ENCODE measurements at places on chromosomes 5 and 9. TPM values are rescaled to one million over a fixed set of nuclear protein-coding genes. Genes with fewer than 3 reads are reported as not detected.

DNA sequence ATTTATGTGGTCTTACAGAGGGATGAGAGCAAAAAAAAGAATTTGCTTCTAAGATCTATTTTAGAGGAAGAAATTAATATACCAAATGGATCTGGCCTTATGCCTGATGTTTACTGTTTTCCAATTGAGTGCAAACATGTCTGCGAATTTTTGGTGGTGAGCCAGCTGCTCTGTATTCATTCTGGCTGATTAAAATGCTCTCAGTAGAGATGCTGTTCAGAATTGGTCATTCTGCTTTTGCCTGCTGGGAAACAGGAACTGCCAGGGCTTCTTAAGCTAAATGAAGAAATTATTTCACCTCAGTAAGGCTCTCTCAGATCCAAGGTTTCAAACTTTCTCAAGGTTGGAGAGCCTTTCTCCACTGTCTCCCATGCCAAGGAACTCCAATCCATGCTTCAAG, 132.0 kb upstream of the SV2C start:
- DNase-seq = no peak

The IFNB1 gene
- 1.1 TPM for total RNA-seq

The CER1 gene
- total RNA-seq = not detected

DNA sequence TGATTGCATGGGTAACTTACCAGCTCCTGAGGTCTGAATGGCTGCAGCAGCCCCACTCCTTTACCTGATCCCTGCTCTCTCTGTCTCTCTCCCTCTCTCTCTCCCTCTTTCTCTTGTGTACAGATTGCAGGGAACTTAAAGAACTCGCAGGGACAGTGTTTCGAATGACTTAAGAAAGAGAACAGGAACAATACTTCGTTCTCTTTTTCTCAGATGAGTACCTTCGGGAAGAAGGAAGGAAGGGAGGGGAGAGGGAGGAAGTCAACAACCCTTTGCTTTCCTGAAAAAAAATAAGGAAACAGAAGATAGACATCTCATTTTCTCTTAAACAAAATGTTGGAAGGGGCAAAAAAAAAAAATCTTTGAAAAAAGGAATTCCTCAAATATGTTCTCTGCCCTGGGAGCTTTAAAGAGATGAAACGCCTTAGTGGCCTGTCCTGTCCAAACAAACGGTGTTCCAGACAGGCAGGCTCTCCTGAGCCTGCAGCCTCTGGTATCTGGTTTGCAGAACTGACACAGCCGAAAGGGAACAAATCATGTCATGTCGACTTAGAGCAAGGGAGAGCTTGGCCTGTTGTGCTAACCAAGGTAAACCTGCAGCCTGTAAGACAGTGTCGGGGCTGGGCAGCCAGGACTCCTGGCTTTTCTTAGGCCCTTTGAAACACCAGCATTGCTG, at the start of gene ZNF366:
TSS of gene ZNF366 (minus strand) at position 180 of the 676 bp plus-strand sequence. CDS start 45,914 bp downstream, outside the sequence.
- no peak for DNase-seq

DNA sequence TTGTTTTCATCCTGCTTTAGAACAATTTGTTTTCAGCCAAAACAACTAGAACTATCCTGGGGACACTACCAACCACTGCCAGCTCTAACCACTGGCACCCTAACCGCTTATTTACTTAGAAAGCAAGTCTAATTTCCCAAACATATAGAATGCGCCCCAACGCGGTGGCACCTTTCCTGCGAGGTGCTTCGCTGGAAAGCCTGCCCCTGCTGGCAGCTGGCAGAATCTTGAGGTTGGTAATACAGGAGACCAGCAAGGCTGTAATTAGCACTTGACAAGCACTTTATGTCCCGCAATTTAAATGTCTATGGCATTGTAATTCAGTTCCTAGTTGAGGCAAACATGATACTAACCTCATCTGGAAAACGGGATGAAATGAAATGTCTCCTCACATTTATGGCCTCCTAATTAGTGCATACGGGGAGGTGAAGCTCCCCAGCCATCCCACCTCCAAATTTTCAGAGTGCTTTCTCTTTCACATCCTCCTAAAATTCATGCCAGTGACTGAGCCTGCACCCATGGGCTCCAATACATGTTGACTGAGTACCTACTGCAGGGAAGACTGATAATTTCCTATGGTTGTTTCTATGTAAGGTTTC, 30.4 kb downstream of the GABBR2 start:
- no peak for DNase-seq

DNA sequence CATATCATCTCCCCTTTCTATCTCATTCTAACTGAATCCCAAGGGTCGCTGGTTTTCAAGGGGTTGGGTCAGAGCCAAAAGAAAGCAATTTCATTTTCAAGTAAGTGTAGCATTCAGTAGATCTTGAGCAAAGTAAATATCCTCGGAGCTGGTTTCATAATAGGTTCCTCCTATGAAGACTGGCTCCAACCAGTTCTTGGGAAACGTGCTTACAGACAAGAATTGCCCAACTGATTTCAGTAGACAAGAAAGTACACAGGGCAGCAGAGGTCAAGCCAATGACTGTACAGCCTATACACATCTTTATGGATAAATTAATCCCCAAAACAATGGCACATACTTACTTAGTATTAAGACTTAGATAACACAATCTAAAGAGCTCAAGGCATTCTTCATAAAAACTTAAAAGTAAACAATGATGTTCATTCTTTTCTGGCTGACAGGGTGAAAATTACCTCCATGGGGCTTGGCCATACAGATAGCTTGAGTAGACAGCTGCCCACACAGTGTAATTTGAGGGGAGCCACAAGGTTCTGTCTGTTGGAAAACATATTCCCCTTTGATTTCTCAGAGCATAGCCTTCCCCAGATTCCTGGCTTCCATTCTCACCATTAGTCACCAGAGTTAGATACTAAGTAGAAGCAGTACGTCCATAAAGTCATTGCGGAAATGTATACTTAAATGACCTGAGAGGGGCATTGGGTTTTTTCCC, 163.9 kb downstream of the ARRDC3 start:
- DNase-seq = no peak

The NINJ1 gene
- total RNA-seq = 31.1 TPM

The PCDHGA10 gene
- not detected for total RNA-seq

DNA sequence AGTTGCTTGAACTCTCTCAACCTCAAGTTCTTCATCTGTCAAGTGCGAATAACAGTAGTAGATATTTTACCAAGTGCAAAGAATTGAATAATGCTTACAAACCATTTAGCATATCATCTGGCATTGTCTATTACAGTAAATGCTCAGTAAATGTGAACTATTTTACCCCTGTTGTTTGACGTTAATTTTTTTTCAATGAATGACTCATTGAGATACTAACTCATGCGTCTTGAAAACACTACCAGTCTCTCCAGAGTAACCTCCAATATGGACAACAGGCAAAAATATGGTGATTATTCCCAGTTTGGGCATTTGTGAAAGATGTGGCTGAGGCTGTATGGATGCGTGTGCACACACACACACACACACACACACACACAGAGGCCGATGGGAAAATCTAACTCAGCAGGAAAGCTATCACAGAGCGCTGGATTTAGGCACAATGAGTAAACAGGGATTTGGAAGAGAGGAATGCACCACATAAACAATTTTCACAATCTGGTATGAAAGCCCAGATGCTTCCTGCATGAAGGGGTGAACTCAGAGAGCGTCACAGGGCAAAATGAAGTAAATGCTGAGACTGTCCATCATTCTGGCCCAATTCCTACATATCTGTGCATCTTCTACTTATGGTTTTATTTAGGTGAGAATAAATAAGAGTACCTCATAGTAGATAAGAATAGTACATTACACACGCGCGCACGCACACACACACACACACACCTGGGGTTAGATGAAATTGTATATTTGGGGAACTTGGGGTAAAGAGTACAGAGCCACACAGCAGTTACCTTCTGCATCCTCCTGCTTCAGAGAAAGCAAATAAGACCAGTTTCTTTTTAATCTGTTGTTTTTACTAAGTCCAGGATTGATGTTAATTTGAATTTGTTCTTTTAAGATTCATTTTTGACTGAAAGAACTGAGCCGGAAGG, 128.7 kb downstream of the PALM2AKAP2 start:
- DNase-seq = no peak

DNA sequence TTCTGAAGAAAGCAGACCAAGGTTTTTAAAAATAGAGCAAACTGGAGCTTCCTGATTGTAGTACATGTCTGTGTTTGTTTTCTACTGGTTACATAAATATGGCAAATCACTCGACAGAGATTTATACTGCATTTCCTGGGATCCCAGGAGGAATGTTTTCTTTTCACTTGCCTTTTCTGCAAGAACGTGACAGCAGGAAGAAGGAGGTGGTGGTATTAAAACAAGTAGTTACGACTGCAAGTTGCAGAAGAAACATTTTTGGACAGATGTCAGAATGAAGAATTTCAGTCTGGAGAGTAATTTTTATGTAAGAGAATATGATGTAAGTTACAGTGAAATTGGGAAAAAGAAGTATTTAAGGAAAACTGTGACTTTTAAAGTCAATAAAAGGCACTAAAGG, 253.7 kb upstream of the NFIL3 start:
- no peak for DNase-seq

The ANKRD55 gene
- not detected for total RNA-seq
